ENCODE measurements at places on chromosomes 11 and 22. TPM values are rescaled to one million over a fixed set of nuclear protein-coding genes. Genes with fewer than 3 reads are reported as not detected.

TST gene
- polyA plus RNA-seq, result 134 TPM

KCNQ1OT1 gene
- polyA plus RNA-seq, result 0.22 TPM

DNAJB7 gene
- polyA plus RNA-seq, result 1.6 TPM

SAA4 gene
- polyA plus RNA-seq, result not detected

DNA sequence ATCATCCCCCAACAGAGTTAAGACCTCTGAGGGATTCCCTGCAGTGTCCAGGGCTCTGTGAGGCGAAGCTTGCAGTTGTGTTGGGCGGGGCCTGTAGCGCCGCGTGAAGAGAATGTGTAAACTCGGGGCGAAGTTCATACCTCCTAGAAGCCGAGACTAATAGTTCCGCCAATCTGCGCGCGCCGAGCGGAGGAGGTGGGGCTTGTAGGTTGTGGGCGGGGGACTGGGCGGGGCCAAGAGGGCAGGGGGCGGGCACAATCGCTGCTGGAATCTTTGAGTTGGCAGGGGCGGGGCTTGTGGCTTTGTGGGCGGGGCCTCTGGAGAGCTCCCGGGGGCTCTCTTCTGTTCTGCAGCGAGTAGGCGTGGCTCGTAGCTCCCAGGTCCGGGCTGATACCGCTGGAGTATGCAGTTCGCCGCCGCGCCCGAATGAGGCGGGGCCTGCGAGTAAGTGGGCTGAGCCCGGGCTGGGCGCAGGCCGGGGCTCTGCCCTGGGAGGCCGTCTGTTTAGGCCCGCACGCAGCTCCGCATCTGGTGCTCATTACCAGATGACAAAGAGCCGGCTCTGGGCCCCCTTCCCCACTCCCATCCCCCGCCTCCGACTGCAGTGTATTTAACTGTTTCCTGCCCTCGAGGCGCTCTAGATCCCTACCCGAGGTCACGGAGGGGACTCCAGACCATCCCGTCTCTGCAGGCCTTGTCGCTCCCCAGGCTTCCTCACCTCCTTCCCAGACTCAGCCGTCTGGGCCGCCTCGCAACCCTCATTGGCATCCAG lies 4.1 kb downstream of the CD248 start:
- peaks cover 3% of the 10 kb centered on the region for H3K4me1 ChIP-seq
- DNase-seq, result peak; percentile 99
- H3K4me3 ChIP-seq, result peak overlapping the region; percentile 37
- peaks cover 4% of the 10 kb centered on the region for H3K36me3 ChIP-seq

GRCh38 chr22:35684270-35684700 lies 33.4 kb upstream of the APOL5 start:
- no peaks in the 10 kb centered on the region for H3K36me3 ChIP-seq
- no peaks in the 10 kb centered on the region for H3K27me3 ChIP-seq
- H3K4me1 ChIP-seq, result no peaks in the 10 kb centered on the region
- peak; percentile 21 for DNase-seq

DNA sequence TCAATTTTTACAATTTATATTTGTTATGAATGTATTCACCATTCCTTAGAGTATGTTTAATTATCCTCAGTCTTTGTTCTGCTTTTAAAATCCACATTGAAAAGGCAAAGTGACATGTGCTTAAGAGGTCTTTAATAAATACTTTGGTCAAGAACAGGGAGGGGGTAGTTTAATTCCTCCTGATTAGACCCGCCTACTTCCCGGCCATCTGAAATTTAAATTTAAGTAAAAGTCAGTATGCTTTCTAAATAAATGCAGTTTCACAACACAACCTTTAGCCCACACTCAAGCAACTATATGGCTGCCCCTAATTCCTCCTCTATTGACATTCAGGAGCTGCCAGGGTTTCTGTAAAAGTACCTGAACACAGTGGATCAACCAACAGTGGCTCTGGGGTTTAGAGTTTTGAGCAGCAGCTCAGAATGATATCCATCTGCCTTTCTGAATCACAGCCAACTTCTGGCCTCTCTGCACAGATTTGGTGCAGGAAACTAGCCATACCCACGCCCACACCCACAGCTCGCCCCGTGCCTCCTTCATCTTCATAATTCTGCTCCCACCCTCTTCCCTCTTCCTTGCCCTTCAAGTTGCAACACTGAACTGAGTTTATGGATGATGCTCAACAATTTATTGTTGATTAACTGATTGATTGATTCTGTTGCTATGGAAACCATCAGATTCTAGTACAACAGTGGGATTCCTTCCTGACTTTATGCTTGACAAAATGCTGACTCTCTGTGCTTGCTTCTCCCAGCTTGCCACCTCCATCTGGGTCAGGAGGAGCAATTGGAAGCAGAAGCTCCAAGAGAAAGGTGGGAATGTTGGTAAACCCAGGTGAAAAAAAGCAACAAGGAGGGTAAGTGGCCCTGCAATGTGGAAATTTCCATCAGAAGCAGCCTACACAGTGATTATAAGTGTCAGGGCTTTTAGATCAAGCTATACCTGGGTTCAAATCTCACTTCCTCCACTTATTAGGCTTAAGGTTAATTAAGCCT lies 70.8 kb downstream of the PANX1 start:
- H3K4me1 ChIP-seq, result no peaks in the 10 kb centered on the region
- H3K27me3 ChIP-seq, result no peaks in the 10 kb centered on the region
- no peaks in the 10 kb centered on the region for H3K36me3 ChIP-seq
- no peak for DNase-seq

DNA sequence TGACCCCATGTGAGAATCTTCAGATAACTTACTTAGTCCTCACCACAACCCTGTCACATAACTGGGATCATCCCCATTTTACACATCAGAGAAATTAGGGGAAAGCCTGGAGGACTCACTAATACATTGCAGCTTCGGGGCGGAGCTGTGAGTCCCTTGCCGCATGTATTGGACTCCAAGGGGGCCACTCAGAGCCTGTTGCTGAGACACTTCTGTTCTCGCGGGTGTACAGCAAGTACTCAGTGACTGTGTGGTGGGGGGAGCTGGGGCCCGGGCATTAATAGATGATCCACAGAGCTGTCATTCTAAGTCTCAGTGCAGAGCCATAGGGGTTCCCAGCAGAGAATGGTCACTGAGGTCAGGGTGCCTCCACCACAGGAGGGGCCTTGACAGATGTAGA lies 13.5 kb downstream of the OAF start:
- no peak for DNase-seq
- no peaks in the 10 kb centered on the region for H3K27me3 ChIP-seq
- peaks cover 2% of the 10 kb centered on the region for H3K4me1 ChIP-seq
- H3K4me3 ChIP-seq, result no peak overlapping the region
- no peak overlapping the region for H3K27ac ChIP-seq

DNA sequence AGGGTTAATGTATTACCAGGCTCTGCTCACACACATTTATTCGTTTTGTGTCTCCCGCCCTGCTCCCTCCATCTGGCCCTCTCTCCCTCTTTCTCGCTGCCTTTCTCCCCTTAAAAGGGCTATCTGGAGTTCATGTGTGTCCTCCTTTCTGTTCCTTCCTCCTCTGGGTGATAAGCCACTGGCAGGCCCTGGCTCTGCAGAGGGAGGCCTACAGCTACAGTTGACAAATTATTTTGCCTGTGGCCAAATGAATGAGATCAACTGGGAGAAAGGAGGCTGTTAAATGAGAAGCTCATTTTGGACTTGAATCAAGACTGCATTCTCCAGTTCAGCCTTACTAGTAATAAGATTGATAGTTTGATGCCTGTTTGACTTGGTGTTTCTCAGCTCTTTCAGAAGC lies 17.5 kb upstream of the OPCML start:
- no peak for DNase-seq
- no peaks in the 10 kb centered on the region for H3K36me3 ChIP-seq
- no peaks in the 10 kb centered on the region for H3K27me3 ChIP-seq
- H3K4me1 ChIP-seq, result no peaks in the 10 kb centered on the region

GRCh38 chr22:17095538-17095937 lies 10.7 kb downstream of the IL17RA start:
- no peaks in the 10 kb centered on the region for H3K4me1 ChIP-seq
- H3K27me3 ChIP-seq, result no peaks in the 10 kb centered on the region
- H3K27ac ChIP-seq, result no peak overlapping the region

- H3K4me1 ChIP-seq, result no peaks in the 10 kb centered on the region
- no peaks in the 10 kb centered on the region for H3K27me3 ChIP-seq
Measured at GRCh38 chr22:47091246-47091651, 328.8 kb downstream of the TBC1D22A start.

GRCh38 chr11:7672960-7673723 lies at the start of gene CYB5R2:
Gene CYB5R2 (minus strand): TSS chr11:7673500. CDS start chr11:7672825, 675 bp downstream.
- H3K27ac ChIP-seq, result peak within 1 kb of the TSS; percentile 28
- peak within 1 kb of the TSS; percentile 50 for H3K4me3 ChIP-seq
- H3K36me3 ChIP-seq, result no peaks in the 10 kb centered on the region
- H3K27me3 ChIP-seq, result no peaks in the 10 kb centered on the region

DNA sequence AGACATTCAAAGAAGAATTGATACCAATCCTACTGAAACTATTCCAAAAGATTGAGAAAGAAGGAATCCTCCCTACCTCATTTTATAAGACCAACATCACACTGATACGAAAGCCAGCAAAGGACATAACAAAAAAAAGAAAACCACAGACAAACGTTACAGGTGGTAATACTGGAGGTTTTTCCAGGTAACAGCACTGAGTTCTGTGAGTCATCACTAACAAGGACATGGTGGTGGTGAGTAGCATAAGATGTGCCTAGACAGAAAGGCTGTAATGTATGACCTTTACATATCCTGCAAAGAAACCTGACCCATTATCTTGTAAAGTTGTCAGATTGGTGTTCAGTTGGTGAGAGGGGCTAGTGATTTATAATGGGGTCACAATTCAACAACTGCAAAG lies 15.3 kb downstream of the OR9G1 start:
- DNase-seq, result no peak
- H3K4me1 ChIP-seq, result peaks cover 4% of the 10 kb centered on the region
- no peak overlapping the region for H3K27ac ChIP-seq
- no peaks in the 10 kb centered on the region for H3K36me3 ChIP-seq

DNA sequence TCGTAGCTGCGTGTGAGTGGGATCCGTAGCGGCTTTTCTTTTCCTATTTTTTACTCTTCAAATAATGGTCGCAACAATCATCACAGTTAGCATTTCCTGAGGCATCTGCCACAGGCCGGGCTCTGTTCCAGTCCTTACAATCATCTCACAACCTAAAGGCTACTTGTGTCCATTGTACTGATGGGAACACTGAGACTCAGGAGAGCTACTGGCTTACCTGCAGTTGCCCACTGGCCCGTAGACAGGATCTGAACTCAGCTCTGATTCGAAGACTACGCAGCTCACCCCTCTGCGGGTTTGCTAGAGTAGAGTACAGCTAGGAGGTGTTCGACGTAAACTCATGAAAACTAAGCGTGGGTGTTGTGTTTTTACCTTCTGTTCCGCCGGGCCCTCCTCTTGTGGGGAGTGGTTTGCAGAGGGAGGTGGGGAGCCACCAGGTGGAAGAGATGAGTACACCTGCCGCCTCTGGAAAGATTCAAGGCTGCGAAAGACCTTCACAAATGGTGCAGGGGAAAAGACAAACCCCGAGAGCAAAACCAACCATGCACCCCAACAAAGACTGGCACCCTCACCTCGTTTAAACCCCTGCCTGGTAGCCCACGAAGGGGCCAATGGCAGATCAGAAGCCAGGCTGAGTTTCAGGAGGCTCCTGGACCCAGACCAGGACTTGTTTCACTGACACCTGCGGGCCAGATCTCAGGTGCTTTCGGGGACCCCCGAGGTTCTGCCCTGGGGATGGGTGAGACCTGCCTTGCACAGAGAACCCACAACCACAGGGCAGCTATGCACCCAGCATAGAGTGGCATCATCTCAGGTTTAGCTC lies 18.3 kb upstream of the RFPL3 start:
- H3K27me3 ChIP-seq, result peaks cover 5% of the 10 kb centered on the region
- H3K27ac ChIP-seq, result no peak overlapping the region
- H3K4me1 ChIP-seq, result no peaks in the 10 kb centered on the region
- H3K4me3 ChIP-seq, result no peak overlapping the region
- no peak for DNase-seq

DNA sequence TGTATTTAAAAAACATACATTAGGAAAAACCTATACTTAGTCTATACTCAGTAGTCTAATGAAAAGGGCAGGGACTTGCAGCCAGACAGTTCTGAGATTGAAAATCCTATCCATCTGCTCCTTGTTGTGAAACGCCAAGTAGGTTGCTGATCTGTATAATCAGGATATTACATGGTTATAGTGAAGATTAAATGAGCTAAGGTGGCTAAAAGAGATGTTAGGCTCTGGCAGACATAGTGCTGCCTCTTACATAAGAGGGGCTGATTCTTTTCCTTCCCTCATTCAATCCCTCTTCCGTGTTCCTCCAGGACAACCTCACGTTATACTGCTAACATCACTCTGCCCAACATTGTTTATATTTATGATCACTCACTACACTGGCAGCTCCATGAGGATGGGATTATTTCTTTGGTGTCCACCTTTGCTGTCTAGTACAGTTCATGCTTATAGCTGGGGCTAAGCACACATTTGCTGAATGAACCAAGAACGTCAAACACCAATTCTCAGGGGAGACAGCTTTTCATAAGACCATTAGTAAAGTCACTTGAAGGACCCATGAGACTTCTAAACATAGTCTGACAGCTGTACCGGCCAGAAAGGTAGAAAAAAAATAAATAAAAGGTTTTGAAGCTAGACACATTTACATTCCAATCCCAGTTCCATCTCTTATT lies 46.3 kb downstream of the GAB2 start:
- no peak overlapping the region for H3K4me3 ChIP-seq
- no peaks in the 10 kb centered on the region for H3K36me3 ChIP-seq
- H3K27me3 ChIP-seq, result no peaks in the 10 kb centered on the region

DNA sequence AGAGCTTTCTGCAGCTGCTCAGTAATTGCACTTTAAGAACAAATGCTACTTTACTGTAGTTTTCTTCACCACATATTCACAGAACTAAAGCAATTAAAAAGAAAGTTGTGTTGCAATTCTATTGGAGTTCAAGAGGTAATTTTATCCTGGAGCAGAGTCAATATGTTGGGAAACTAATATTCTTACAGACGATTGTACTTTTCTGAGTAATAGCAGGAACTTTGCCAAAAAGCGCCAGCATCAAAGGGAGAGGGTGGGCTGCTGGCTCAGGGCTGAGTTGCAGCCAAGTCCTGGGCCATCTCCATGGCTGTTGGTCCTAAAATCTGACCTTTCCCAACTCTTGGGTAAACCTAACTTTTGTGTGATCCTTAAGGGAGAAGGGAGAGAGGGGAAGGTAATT lies 73.6 kb upstream of the MYO18B start:
- DNase-seq, result no peak
- no peak overlapping the region for H3K27ac ChIP-seq
- no peaks in the 10 kb centered on the region for H3K4me1 ChIP-seq
- no peak overlapping the region for H3K4me3 ChIP-seq
- H3K36me3 ChIP-seq, result no peaks in the 10 kb centered on the region

All from small intestine (tissue), 16 donors.